Urinary bladder (tissue), 4 donors: ENCODE measurements at places on chromosomes 13 and 19. TPM values are rescaled to one million over a fixed set of nuclear protein-coding genes. Genes with fewer than 3 reads are reported as not detected.

The EXOC3L2 gene
- polyA plus RNA-seq = 6.9 TPM

The RDH8 gene
- not detected for polyA plus RNA-seq

The SBK2 gene
- polyA plus RNA-seq = not detected

The ZNF558 gene
- polyA plus RNA-seq = 24.9 TPM

DNA sequence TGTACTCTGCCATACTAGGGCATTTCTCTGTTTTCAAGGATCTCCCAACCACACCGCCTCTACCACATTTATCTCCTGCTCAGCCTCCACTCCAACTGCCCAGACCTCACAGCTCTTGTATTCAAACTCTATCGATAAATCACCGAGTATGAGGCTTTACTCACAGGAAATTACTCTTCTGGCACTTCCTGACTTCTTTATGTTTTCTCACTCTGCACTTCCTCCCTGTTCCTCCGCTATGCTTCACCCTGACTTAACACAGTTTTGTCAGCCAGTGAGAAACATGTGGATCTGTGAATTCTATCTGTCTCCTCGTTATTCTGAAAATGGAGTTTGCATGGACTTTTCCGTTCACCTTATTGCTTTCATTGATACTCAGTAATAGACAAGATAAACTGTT is 2.6 kb upstream of the CARD8 start:
- no peak for DNase-seq

DNA sequence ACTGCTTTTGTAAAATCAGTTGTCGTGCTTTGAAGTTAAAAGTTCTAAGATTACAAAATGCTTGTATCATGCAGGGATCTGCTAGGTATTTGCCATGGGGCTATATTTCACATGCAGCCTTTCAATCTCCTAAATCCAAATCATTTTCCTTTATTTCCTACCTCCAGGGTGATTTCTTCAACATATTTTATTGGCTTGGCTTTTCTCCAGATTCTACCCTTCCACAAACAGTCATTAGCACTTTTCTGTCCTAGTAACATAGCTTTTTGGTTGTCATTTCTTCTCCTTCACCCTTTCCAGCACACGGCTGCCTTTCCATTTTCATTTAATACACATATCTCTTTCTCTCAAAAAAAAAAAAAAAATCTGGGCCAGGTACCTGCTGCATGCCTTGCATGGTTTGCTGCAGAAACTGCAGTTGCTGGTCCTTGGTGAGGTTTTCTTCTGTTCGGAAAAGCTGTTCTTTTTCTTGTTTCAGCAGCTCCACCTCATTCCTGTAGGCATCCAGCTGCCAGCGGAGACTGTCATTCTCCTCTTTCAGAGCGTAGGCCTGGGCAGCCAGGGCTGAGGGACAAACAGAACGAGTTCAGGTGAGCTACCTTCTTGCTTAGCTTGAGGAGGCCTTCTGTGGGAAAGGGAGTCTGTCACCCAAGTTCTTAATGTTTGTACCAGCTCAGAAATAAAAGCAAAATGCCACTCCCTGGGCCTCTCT is 274.7 kb downstream of the DNAJC15 start:
- no peak for DNase-seq

DNA sequence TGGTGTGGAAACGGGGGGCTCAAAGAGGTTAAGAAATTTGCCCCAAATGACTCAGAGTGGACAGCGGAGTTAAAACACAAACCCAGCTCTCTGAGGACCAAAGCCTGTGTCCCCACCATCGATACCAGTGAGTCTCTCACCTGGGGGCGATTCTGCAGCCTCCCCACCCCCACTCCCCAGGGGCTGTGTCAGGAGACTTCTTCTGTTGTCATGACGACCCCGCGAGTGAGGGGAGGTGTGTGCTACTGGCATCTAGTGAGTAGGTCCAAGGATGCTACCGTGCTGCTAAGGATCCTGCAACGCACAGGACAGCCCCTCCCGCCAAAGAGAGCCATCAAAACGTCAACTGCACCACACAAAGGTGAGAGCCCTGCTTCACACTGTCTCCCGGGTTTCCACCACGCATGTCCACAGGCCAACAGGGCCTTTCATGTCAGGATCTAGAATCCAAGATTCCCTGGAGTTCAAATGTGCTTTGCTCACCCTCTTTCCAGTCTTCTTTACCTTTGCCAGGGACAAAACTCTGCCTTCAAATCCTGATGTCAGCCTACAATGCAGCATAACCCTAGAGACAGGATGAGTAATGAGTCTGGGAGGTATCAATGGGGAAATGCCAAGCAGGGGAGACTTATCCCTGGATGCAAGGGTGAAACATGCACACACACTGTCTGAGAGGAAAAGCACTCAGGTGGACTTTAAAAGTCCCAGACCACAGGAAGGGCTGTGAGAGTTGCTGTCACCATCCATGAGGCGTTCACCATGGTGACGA is 3.9 kb downstream of the RANBP3 start:
- no peak for DNase-seq

- DNase-seq = no peak
Measured at GRCh38 chr13:24213932-24214331, 53.4 kb downstream of the SPATA13 start.

- no peak for DNase-seq
Measured at GRCh38 chr19:18057557-18057956, 29.2 kb downstream of the IL12RB1 start.

GRCh38 chr19:13282486-13283065 is 132.4 kb downstream of the IER2 start:
- DNase-seq = no peak
